Fibroblast of skin of right biceps (primary cell): ENCODE measurements at places on chromosomes 5 and 9.

GRCh38 chr9:114472765-114473446, 32.4 kb downstream of the WHRN start:
- DNase-seq = no peak

DNA sequence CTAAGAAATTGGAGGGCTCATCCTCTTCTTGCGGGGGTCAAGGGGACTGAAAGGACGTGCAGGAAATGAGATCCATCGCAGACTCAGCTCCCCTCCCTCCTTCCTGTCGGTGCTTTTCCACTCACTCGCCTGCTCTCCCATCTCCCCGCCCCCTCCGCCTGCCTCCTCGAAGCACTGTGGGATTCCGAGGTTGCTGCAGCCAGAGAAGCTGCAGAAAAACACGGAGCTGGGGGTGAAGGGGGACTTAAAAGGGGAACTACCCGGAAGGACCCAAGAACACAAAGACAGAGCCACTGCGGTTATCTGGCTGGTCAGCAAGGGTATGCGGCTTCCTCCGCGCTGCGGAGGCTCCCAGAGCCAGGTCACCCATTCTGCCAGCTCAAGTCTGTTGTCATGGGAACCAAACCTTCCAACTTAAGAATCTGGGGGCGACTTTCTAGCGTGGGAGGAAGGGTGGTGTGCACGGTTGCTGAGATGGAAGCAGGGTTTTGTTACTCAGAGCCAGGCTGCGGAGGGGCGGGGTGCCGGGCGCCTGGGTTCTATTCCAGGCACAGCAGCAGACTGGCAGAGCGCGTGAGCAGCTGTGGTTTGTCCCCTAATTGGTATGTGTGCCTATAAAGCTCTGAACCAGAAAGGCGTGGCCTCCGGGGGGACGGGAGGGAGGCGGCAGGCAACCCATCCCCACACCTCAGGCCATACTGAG, 24.9 kb downstream of the PCDHGC5 start:
- DNase-seq = peak; percentile 89

- no peak for DNase-seq
Observed at GRCh38 chr9:20138841-20139240, 350.0 kb upstream of the SLC24A2 start.

DNA sequence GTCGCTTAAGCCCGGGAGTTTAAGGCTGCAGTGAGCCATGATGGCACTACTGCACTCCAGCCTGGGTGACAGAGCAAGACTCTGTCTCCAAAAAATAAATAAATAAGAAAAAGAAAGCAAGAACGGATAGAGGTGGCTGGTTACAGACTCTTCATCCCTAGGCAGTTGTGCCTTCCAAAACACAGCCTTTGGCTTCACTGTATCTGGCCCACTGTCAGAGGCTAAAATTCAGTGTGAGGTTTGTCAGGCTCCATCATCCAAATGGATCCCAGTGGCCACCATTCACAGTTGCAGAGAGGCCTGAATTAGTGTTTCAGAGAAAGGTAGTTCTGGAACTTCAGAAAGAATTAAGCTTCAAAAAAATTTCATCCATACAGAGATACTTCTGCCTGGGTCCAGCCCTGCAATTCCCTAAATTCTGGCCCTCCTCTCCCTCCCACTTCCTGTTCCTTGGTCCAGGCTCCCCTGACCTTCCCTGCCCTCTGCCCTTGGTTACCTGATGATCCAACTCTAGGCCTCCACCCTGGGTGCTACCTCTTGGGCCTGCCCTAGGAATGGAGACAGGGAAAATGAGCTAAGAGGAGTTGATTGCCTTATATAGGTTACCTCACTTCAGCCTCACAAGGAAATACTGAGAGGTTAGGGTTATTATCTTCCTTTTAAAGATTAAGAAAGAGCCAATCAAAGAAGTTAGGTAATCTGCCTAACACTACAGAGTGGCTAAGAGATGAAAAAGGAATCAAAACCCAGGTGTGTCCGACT, 97.2 kb upstream of the SLC44A1 start:
- DNase-seq = no peak

- no peak for DNase-seq
Observed at GRCh38 chr9:123807251-123807650, 122.7 kb downstream of the DENND1A start.

- DNase-seq = no peak
Observed at GRCh38 chr5:137071526-137071925, 427.6 kb downstream of the SPOCK1 start.

DNA sequence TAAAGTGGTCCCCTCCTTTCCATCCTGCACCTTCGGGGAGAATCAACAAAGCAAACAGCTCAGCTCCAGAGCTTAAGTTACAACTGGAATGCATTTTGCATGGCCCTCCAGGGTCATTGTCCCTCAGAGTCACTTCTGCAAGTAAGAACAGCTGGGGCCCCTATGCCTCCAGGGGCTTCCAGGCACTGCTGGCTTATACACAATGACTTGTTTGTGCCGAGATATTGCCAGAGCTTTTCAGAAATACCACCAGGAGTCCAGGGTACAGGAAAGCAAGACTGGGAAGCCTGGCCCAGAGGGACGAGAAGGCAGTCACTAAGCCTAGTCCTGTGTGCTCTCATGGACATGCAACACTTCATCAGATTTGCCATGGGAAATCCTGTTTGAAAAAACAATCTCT, 11.3 kb downstream of the FRMD3 start:
- no peak for DNase-seq

DNA sequence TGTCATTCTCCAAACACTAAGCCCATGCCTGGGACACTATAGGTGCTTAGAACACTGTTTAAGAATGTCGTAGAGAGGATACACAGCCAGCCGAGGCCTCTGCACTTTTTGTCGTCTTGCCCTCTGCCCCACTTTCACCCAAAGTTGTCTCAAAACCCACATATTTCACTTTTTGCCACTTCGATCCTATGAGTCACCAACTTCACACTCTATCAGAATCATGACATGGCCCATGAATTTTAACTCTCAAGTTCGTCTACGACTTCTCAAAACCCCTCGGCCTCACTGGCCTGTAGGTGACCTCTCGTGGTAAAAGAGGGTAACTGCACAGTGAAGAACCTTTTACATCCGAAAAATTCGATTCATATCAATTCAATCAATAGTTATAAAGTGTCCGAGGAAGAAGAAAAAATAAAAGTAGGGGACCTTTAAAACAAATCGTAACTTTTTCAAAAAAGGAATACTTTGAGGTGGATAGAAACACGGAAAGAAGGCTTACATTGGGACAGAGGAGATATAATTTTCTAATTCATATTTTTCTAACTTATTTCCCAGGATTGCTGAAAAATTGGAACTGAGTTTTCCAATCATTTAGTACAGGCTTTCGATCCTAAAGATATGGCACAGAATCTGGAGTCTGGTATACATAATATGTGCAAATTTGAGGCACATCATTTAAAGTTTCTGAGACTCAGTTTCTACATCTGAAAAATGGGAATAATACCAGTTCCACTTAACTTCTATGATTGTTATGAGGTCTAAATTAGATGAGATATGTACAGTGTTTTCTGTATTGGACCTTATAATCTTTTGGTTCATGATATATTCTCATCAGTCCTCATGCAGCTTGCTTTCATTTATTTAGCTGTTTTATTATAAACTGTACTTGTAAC, 122.6 kb downstream of the APBA1 start:
- peak; percentile 62 for DNase-seq

DNA sequence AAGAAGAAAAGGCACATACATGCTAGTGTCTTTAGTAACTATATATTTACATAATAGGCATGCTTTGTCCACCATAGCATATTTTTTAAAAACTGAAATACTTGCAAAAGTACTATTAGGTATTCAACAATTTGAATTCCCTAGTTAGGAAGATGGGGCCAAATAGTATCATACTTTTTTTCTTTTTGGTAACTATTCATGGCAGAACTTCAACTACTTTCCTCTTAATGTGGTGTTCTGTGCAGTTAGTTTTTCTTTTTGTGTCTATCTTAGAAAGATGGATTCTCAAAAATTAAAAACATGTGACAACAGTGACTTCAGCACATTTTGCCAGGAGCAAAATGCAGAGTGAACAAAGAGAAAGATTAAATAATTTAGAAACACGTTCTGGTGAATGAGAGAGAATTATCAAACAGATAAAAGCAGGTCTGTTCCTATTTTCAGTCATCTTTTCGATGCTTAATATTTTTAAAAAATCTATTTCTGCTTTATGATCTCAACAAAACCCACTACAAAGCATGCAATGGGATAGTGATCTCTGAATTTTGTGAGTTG, 341.1 kb downstream of the ARL15 start:
- no peak for DNase-seq

- DNase-seq = peak; percentile 66
Observed at GRCh38 chr5:178502401-178503100, 87.6 kb downstream of the COL23A1 start.

GRCh38 chr5:156147944-156148285, 179.0 kb upstream of the SGCD start:
- DNase-seq = peak; percentile 72

- DNase-seq = no peak
Observed at GRCh38 chr5:142938266-142938880, 168.2 kb downstream of the ARHGAP26 start.

GRCh38 chr5:8924054-8924793, 621.7 kb downstream of the SEMA5A start:
- DNase-seq = no peak

GRCh38 chr9:136275655-136276429, 28.1 kb downstream of the CCDC187 start:
- DNase-seq = no peak

- DNase-seq = peak; percentile 88
Observed at GRCh38 chr5:10789021-10789420, 28.0 kb upstream of the DAP start.

GRCh38 chr5:9294793-9295465, 250.9 kb downstream of the SEMA5A start:
- DNase-seq = no peak

- peak; percentile 70 for DNase-seq
Observed at GRCh38 chr5:60497706-60498500, 202.1 kb downstream of the DEPDC1B start.

- DNase-seq = peak; percentile 62
Observed at GRCh38 chr9:136721339-136722092, 9.1 kb downstream of the DIPK1B start.

- peak; percentile 54 for DNase-seq
Observed at GRCh38 chr5:135356522-135357318, 42.3 kb downstream of the MACROH2A1 start.

GRCh38 chr9:5684101-5684500, 55.2 kb downstream of the RIC1 start:
- DNase-seq = no peak

GRCh38 chr5:17019324-17019723, 83.2 kb upstream of the MYO10 start:
- DNase-seq = peak; percentile 50

DNA sequence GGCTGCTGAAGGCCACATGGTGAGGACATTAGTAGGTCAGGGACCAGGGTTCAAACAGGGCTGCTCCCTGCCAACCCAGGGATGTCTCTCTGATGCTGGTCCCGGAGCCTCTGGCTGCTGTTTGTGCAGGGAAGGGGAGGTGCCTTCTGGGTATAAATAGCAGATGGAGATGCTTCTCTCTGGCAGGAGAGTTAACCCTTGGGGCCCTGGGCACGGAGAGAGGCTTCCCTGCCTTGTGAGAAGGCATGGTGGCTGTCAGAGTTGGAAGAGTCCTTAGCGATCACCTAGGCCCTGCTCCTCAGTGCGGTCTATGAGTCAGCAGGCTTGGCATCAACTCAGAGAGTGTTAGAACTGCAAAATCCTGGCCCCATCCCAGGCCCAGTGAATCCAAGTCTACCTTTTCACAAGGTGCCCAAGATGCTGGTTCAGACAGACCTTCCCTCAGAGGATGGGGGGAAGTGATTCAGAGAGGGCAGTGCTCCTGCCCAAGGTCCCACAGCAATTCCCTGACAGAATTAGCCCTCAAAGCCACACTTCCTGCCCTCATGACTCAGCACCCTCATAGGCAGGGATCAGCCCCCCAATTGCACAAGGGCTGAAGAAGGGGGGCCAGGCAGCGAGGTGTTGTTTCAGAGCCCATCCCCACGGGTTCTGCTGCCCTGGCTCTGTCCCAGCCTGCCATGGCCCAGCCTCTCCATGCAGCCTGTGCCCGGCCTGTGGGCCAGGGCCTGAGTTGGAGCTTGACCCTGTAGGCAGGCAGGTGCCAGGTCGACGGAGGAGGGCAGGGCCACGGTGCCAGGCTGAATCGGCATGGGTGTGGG, 25.6 kb downstream of the CAMK2A start:
- peak; percentile 92 for DNase-seq
